Caco-2 (cell line): ENCODE measurements at places on chromosomes 11 and 22. TPM values are rescaled to one million over a fixed set of nuclear protein-coding genes. Genes with fewer than 3 reads are reported as not detected.
A peak's percentile ranks its signal among the peaks of the same experiment; 100 is the strongest.

The HBG2 gene
- total RNA-seq = not detected in 2 replicates

GRCh38 chr22:26763633-26764361 is 106.4 kb downstream of the MIAT start:
- H3K4me1 ChIP-seq = no peaks in the 10 kb centered on the region
- no peak overlapping the region for H3K4me3 ChIP-seq
- no peaks in the 10 kb centered on the region for H3K36me3 ChIP-seq
- no peak overlapping the region for H3K27ac ChIP-seq
- no peak for DNase-seq
- no peaks in the 10 kb centered on the region for H3K27me3 ChIP-seq

The SCUBE1 gene
- total RNA-seq = not detected in 2 replicates

DNA sequence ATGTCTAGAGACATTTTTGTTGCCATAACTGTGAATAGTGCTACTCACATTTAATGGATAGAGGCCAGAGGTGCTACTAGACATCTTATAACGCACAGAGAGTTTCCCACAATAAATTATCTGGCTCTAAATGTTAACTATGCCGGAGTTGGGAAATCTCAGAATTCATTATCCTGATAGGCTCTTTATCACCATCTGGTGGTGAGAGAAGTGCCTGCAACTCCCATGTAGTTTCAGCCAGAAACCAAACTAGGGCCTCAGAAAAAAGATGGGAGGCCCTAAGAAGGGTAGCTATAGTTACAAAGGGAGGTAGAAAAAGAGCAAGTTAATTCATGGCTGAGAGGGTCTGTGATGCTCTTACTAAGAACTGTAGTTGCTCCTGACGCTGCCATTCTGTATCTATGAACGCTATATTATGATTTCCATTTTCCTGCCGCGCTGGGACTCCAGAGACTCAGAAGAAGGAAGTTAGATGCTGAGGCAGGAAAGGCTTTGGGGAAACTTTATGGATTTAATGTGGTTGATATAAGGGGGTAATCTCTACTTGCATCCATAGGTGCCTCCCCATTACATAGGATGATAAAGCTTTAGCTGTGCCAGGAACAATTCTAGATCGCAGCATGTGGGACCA is 22.9 kb upstream of the MRPL17 start:
- peak; percentile 60 for DNase-seq
- H3K4me1 ChIP-seq = no peaks in the 10 kb centered on the region
- H3K27me3 ChIP-seq = no peaks in the 10 kb centered on the region
- no peak overlapping the region for H3K27ac ChIP-seq
- no peak overlapping the region for H3K4me3 ChIP-seq

- no peak overlapping the region for H3K27ac ChIP-seq
- no peaks in the 10 kb centered on the region for H3K4me1 ChIP-seq
- DNase-seq = no peak
- no peak overlapping the region for H3K4me3 ChIP-seq
These were observed 133.2 kb downstream of the ADAMTS15 start for GRCh38 chr11:130581646-130582045.

GRCh38 chr22:31350410-31350863 is 4.3 kb upstream of the PATZ1 start:
- H3K27me3 ChIP-seq = no peaks in the 10 kb centered on the region
- no peaks in the 10 kb centered on the region for H3K36me3 ChIP-seq
- H3K4me3 ChIP-seq = no peak overlapping the region
- no peak overlapping the region for H3K27ac ChIP-seq
- H3K4me1 ChIP-seq = peaks cover 3% of the 10 kb centered on the region; the same call in 1 of the 2 replicates

DNA sequence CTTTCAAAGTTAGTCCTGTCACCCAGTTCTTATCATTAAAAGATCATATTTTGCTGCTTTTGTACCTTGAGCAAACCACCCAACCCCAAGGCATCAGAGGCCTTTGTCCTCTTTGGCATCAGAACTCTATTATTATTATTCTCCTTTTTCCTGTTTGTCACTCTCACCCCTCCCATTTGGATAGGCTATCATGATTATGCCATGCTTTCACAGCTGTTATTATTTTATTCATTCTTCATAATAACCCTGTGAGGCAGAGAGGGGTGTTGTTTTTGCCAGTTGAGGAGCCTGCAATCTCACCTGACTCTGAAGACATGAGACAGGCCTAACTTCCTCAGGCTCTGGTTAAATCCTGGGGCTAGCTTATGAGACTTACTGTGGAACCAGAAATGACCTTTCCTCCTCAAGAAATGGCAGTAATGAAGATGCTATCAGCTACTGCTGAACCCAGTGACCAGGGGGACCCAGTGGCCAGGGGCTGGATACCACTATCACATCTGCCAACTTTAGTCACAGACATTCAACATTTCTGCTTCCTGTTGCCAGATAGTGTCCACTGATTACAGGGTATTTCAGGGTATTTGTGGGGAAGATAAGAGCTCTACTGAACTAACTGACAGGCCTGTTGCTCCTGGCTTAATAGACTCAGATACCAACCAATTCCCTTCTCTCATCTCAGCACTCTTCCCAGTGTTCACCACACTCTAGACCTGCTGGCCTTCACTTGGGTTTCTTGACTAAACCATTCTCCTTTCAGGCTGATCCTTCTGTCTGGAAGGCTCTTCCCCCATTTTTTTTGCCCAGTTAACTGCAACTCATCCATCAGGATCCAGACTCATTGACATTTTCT is 11.8 kb upstream of the SWAP70 start:
- H3K27ac ChIP-seq = no peak overlapping the region
- peaks cover 4% of the 10 kb centered on the region; the same call in 1 of the 2 replicates for H3K4me1 ChIP-seq
- no peak overlapping the region for H3K4me3 ChIP-seq
- DNase-seq = no peak
- no peaks in the 10 kb centered on the region for H3K27me3 ChIP-seq

The MRPL40 gene
- total RNA-seq = 42.6 and 42.7 TPM in 2 replicates

The OR6A2 gene
- not detected in 2 replicates for total RNA-seq

- DNase-seq = no peak
- H3K36me3 ChIP-seq = peaks cover 1% of the 10 kb centered on the region
- H3K4me3 ChIP-seq = no peak overlapping the region
These were observed 56.2 kb downstream of the DENND5A start for GRCh38 chr11:9208726-9209501.

The KRTAP5-2 gene
- not detected in 2 replicates for total RNA-seq

- no peaks in the 10 kb centered on the region for H3K27me3 ChIP-seq
- H3K4me3 ChIP-seq = no peak overlapping the region
- H3K27ac ChIP-seq = no peak overlapping the region
- no peak for DNase-seq
These were observed 104.6 kb upstream of the SORL1-AS1 start for GRCh38 chr11:121557348-121557747.

GRCh38 chr11:14422814-14423182 is 63.8 kb upstream of the RRAS2 start:
- H3K27ac ChIP-seq = no peak overlapping the region
- DNase-seq = no peak
- H3K27me3 ChIP-seq = no peaks in the 10 kb centered on the region
- peaks cover 19% of the 10 kb centered on the region for H3K4me1 ChIP-seq

The SLC17A6 gene
- total RNA-seq = not detected in 2 replicates
